Peyer's patch (tissue), 4 donors: ENCODE measurements at places on chromosomes 7 and 10.

DNA sequence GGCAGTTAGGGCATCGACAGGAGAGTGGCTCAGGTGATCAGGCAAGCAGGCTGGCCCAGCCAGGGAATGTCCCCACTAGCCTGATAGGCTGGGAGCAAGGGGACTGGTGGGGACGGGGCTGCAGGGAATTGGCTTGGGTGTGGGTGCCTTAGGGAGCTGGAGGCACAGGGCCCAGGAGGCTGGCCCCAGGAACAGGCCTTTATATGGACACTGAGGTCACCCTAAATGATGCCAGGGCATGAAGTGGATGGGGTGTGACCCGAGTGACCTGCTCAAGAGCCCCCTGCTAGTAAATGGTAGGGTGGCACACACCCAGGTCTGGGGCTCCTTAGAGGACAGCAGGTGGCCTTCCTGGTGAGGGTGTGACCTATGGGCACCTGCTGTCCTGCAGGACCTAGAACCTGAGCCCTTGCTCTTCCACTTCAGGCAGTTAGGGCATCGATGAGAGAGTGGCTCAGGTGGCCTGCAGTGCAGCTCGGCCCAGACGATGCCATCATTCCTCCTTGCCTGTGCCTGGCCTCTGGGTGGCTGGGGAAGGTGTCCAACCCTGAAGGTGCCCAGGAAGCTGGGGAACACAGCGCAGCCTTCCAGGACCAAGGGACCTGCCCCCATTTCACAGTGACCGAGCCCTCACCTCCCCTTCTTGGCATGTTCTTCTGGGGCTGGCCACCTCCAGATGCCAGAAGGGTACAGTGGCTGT, 51.7 kb upstream of the LEP start:
- DNase-seq, result no peak

DNA sequence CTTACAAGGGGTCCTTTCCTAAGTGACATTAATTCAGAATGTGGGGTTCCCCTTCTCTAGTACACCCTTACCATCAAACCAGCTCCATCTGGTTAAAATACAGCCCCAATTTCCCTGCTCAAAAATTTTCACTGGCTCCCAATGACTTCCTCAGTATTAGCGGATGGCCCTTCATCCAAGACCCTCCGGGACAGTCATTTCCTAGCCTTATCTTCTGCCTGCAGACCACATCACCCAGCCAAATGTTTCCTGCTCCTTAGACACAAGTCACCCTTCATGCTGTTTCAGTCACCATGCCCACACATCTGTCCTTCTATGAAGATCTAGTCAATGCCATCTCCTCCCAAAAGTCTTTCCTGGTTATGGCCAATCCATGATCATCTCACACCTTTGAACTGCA, 45.2 kb downstream of the PARD3 start:
- no peak for DNase-seq

DNA sequence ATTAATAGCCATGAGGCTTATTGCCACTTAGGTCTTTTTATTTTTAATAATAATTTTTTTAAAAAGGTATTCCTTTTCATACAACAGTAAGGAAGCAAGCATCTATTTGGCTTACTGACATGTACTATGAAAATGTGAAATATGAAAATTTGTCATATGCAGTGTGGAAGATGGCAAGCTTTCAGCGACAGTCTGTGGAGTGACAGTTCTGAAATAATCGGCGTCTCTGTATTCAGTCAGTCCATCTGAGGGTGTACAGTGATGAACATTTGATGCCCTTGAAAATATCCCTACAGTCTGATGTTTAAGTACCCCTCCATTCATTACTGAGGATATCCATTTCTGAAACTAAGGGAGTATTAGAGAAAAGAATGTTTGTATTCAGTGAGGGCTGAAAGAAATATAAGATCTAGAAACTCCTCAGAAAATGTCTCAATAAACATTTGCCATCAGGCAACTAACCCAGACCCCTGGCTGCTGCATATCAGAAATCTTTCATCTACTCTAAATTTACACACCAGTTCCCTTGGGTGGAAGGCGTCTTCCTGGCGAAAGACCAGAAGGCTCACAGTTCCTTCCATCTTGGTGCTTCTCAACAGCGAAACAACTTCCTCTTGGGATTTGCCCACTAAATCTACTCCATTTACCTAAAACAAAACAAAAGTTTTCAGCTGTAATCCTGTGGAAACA, 440.6 kb downstream of the PARD3 start:
- no peak for DNase-seq

GRCh38 chr7:76063525-76063924, 15.6 kb downstream of the MDH2 start:
- no peak for DNase-seq

DNA sequence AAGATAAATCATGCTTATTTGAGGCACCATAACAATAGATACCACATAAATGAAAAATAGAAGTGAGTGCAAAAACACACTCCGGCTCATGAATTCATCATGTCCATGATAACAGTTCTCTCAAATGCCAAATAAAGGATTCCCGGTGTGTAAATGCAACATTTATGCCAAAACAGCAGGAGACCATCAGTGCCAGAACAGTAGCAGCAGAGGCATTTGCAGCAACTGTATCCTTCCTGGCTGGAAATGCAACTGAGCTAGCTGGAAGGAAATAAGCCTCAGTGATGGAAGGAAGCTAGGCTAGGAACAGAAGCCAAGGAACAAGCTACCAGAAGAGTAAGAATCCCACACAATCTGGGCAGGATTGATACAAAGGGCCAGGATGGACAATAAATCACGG, 79.9 kb upstream of the THSD7A start:
- no peak for DNase-seq

DNA sequence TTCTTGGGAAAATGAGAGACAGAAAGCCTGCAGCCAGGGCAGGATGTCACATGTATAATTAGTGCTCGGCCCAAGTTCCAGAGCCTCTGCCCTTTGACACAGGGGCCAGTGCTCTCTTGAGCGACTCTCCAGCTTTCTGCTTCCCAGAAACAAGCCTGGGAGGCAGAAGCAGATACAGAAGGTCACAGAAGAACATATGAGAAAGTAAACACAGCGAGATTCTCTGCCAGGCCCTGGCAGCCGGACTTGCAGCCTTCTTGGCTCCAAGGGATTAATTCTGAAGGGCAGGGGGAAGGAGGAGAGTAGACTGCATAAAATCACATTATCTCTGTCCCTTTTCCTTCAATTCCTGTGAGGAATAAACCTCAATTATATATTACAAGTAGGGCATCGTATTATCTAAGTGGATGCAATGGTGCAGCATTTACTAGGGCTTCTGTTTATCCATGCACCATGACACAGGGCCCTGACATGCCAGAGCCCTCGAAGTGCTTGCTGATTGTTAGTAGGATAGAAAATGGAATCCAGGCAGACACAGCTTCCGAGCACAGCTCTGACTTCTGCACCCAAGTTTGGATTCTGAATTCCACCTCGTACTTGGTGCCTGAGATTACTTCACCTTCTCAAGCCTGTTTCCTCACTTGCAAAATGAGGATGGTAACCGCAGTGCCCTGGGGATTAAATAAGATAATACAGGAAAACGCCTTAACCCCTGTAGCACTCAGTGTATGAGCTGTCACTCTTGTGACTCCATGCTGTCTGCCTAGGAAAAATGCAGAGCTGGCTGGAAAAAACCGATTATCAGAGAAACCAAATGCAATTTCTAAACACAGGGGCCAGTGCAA, 536.5 kb downstream of the TNS3 start:
- DNase-seq, result no peak

DNA sequence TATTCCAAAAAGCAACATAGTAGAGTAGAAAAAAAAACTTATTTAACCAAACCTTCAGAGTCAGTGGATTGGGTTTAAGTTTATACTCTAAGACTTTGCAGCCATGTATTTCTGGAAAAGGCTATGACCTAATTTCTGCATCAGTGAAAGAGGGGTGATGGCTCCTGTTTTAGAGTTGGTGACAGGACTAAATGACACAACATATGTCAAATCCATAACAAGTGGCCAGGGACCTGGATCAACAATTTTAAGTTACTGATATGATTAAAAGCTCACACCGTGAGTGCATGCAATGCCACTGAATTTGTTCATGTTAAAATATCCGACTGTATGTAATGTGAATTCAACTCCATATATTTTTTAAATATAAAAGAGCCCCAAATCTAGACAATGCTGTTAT, 390.6 kb downstream of the TNS3 start:
- DNase-seq, result no peak

GRCh38 chr7:16923019-16923418, 41.2 kb upstream of the AGR3 start:
- no peak for DNase-seq

GRCh38 chr7:115409682-115410433, 488.0 kb downstream of the MDFIC start:
- DNase-seq, result no peak

- peak; percentile 72 for DNase-seq
These were observed 248.5 kb downstream of the BUB3 start for GRCh38 chr10:123402656-123403055.

DNA sequence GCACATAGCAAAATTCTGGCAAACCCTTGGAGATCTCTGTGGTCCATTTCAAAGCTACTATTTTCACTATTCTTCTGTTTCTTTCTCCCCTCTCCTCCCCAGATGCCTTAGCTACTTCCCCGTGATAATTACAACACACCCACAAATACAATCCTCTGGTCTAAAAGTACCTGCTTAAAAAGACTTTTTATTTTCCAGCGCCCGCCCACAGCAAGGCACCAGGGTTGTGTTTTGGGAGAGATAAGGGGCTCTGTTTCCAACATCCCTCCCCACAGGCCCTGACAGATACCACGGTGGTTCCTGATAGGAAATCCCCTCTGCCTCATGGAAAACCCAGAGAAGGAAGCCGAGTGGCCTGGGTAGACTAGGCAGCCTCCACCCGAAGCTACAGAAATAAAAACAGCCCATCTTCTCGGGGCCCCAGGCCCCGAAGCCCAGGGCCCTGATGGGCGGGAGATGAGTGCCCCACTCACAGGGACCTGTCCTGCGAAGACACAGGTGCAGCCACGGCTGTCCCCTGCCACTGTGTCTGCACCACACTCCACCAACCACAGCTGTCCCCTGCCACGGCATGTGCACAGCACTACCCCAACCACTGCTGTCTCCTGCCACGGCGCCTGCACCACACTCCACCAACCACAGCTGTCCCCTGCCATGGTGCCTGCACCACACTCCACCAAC, 19.7 kb downstream of the CALML5 start:
- DNase-seq, result no peak

- no peak for DNase-seq
These were observed 108.3 kb upstream of the FEZF1 start for GRCh38 chr7:122412883-122413282.

- DNase-seq, result no peak
These were observed 29.9 kb downstream of the BMPR1A start for GRCh38 chr10:86786368-86786767.

- no peak for DNase-seq
These were observed 74.7 kb upstream of the SEPHS1 start for GRCh38 chr10:13422800-13423199.

DNA sequence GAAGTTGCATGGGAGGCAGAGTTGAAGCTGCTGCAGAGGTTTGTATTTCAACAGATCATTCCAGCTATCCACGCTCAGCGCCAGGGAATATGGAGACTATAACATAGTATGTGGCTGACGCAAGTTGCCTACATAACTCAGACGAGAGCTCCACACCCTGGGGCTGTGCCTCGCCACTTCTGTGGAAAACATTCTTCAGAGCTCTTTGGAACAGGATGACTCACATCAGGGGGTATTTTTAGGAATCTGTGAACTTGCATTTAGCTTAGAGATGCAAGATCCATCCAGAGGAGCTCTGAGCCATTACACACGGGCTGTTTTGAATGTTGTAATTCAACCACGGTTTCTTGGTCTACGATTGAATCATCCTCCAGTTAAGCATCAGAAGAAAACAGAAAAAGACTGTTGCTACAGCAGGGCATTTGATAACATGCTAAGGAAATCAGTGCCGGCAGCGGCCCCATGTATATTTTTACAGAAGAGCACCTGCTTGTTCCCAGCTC, 481.5 kb upstream of the AKR1E2 start:
- no peak for DNase-seq

GRCh38 chr10:131792011-131792651, 108.7 kb upstream of the PPP2R2D start:
- DNase-seq, result no peak

DNA sequence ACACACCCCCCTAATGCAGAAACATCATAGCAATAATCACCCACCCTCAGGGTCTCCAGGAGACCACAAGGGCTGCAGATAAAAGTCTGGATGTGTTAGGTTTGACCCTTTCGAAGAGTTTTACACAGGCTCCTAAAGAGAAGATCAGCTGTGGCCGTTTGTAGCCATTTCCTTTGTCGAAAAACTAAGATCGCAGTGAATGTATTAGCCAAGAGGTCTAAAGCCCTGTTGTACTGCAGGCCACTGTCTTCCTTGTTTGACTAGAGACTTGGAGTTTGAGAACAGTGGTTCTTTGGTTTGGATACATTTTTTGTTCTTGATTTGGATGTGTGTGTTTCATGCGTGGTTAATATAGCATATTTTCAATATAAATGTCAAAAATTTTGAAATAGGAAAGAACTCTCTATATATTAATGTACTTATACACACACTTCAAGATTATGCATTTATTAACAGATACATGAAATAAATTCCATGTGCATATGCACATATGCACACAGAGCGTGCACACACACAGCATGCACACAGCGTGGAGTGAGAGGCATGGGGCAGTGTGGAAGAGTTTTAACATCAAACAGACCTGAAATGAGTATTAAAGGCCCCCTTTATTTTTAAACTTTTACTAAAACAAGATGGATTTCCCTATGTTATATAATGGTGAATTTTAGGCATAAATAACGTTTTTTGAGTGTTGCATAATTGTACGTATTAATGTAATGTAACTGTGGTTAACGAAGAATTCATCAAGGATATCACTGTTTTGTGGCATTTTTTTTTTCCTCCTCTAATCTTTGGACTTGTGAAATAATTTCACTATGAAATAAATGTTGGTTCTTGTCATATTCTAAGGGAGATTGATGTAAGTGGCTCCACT, 2.2 kb downstream of the IKZF1 start:
- DNase-seq, result no peak

- DNase-seq, result peak; percentile 82
These were observed 23.3 kb downstream of the MYOF start for GRCh38 chr10:93458821-93459257.

DNA sequence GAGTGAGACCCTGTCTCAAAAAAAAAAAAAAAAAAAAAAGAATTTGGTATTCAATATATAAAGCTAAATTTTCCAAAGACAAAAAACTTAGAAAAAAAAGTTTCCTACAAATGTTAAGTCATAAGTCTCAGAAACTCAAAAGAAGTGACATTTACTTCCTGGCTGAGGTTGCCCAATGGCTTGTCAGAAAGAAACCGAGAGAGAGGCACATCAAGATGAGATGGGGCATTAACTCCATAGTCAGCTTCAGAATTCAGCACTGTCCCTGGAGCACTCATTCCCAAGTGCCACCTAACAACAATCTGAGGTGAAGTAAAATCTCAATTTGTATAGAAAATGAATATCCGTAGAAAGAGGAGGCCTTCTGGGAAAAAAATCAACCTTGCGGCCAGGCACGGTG, 6.8 kb upstream of the SPOCK2 start:
- no peak for DNase-seq

GRCh38 chr10:22366771-22367170, 21.5 kb downstream of the SPAG6 start:
- no peak for DNase-seq

GRCh38 chr10:103652599-103653281, 159.2 kb downstream of the NEURL1 start:
- DNase-seq, result peak; percentile 77
